ENCODE measurements at places on chromosomes 1 and 21.

GRCh38 chr1:207917080-207917479 is 6.2 kb upstream of the CD34 start:
- no peak for DNase-seq

- no peak for DNase-seq
Observed at GRCh38 chr21:27561116-27561515, 594.2 kb upstream of the ADAMTS5 start.

GRCh38 chr1:168360151-168361021 is 79.7 kb downstream of the TBX19 start:
- DNase-seq, result peak; percentile 33

DNA sequence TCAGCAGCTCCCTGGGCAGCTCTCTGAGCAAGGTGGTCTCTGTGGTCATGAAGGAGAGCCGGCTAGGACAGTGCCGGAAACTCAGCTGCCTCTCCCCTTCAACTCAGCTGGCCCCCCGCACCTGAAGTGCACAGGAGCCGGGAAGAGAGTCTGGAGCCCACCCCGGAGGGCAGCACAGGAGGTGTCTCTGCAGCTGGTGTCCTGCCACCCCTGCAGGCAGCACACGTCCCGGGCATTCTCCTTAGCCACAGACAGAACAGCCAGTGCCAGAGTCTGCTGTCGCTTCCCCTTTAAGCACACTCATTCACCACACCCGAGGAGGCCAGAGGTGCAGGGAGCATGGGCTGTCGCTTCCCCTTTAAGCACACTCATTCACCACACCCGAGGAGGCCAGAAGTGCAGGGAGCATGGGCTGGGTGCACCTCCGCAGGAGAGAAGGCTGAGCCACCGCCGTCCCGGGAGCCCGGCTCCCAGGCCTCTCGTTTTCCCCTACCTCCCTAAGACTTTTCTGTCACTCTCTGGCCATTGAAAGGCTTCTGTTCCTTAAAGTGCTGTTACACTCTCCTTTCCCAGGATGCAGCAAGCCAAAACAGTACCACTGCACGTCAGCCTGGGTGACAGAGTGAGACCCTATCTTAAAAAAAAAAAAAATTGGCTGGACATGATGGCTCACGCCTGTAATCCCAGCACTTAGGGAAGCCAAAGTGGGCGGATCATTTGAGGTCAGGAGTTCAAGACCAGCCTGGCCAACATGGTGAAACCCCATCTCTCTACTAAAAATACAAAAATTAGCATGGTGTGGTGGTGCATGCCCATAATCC is 16.9 kb upstream of the SAMD11 start:
- DNase-seq, result no peak

- no peak for DNase-seq
Observed at GRCh38 chr1:167500283-167500860, 18.0 kb downstream of the CD247 start.

DNA sequence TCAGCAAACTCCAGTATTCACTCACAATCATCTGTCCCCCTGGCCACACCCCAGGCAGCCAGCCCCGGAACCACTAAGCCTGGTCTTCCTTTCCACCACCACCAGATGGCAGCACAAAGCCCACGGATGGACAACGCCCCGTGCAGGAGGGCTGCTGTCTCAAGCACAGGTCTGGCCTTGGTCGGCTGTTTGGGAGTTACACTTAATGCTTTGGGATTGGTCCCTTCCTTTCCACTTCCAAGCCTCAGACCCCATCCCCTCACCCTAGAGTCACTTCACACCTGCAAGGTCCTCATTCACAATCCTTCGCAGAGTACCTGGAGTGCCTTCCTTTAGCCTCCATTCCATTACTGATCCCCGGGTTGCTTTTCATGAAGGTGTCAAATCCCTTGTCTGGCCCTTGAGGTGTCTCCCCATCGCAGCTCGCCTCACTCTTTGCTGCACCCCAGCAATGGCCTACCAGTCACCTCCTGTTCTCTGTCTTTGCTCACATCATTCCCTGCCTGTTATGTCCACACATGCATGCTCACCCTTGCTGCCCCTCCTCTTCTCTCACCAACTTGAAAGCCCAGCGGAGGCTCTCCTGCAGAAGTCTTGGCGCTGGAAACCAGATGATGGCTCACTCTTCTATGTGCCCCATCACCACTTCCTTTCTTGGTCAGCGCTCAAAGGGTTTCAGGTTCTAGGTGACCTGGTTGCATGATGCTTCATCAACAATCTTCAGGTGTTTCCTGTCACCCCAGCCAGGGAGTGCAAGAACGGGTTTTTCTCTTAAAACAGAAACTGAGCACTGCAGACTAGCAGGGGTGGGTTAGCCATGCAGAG is 24.9 kb upstream of the KCNA2 start:
- peak; percentile 69 for DNase-seq

GRCh38 chr1:113073479-113073950 is 517 bp downstream of the LRIG2 start:
- DNase-seq, result peak; percentile 59

GRCh38 chr1:205438213-205439158 is 16.6 kb upstream of the LEMD1 start:
- DNase-seq, result peak; percentile 88

All from fibroblast of pulmonary artery (primary cell).